ENCODE measurements at places on chromosomes 1 and 21.
A peak's percentile ranks its signal among the peaks of the same experiment; 100 is the strongest.

GRCh38 chr21:41500363-41500762, 7.6 kb downstream of the TMPRSS2 start:
- DNase-seq: no peak

DNA sequence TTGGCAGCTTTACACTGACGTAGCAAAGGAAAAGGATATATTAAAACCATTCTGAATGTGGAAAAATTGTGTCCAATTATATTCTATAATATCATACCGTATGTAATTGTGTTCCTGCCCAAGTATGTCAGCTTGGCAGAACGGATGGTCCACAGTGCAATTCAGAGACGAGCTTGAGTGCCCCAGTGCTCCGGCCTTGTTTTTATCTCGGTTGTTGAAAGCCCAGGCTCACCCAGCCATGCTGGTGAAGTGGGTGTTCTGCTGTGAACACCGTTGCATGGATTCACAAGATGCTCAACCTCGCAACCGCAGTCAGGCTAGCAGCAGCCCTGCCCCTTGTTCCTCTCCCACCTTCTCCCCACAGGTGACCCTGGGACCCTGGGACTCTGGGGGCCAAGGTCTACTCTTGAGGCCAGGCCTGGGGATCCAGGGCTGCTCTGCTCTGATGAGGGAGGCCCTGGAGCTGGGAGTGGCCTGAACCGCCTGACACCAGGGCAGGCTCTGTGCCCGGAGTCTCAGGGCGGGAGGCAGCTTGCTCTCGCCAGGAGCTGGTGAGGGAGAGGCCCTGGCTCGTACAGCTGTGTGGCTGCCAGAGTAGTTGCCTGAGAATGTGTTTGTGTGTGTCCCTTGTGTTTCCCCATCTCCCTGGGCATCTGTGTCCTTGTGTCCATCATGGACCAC, 11.2 kb downstream of the PTPRF start:
- no peak for DNase-seq

DNA sequence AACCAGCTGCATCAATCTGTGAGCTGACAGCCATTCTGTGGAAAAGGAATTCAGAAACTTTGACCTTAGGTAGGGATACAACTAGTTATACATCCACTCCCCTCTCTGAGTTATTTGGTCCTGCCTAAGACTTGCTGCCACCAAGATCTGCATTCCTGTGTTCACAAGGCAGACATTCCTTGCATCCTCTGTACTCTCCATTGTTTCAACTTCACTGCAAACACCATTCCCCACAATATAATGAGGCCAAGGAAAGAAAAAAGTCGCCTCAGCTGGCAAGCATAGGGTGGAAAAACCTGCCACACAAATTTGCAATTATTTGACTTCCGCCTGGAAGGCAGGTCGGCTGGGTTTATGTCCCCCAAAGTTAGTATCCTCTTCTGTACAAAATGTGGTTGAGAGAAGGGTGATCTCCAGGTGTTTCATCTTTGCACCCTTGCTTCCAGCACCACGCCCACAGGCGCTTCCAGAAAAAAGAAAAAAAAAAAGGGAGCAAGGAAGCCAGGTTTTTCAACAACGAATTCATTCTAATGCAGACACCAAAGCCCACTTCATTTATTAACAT, 676 bp upstream of the CTTNBP2NL start:
- no peak for DNase-seq

DNA sequence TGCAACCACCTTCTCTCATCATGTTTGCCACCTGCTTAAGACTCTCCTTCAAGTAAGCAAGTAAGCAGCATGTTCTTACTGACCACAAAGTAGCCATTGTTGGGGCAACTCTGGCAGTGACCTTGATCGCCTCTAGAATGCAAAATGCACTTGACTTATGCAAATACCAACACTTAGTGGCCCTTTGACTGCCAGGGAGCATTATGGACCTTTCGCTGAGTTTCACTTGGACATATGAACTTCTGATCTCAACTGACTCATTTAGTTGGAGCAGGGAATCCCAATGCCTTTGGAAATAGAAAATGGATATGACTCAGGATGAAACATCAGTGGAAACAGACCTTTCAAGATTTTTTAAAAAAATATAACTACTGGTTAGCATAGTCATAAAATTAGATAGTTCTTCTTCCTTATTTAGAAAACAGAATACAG, 6.1 kb upstream of the PLA2G5 start:
- DNase-seq: no peak

DNA sequence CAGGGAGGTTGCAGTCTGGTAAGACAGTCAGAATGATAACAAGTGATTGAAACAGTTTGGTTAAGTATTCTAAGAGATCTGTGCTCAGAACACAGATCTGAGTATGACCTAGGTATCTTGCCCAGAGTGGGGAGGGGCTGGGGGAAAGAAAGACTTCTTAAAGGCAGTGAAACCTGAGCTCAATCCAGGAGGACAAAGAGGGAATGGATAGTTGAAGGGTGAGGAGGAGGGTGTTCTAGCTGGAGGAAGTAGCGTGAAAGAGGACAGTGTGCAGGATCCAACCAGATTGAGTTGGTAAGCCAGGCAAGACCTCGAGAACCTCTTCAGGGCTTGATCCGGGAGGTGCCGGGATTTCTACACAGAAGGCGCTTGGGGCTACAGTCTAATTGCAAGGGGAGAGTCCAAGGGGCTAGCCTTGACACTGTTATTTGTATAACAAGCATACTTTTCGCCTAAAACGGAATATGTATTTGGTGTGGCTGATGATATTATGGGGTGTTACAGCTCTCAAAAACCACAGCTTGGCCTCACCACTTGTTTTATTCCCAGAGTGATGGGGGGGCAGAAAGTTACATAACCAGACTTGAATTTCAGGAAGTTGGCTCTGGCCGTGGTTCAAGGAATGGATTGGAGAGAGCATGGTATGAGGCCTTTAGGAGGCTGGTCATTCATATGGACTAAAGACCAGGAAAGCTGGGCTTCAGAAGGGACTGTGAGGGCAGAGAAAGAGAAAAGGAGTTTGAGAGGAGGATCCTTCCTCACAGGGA, 19.1 kb downstream of the RCSD1 start:
- no peak for DNase-seq

- peak; percentile 25 for DNase-seq
These were observed 490.8 kb upstream of the ADGRL4 start for GRCh38 chr1:79497193-79497773.

DNA sequence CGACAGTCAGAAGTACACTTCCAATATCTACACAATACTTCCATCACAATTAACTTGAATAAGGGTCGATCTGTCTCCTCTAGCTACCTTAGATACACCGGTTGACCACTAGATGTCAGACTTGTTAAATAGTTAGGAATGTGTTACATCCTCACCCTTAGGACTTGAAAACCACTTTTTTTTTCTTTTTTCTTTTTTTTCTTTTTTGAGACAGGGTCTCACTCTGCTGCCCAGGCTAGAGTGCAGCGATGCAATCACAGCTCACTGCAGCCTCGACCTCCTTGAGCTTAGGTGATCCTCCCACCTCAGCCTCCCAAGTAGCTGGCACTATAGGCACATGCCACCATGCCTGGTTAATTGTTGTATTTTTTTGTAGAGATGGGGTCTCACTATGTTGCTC, 120.4 kb upstream of the GREM2 start:
- no peak for DNase-seq

- no peak for DNase-seq
These were observed 12.9 kb upstream of the CLIC4 start for GRCh38 chr1:24732186-24732885.

DNA sequence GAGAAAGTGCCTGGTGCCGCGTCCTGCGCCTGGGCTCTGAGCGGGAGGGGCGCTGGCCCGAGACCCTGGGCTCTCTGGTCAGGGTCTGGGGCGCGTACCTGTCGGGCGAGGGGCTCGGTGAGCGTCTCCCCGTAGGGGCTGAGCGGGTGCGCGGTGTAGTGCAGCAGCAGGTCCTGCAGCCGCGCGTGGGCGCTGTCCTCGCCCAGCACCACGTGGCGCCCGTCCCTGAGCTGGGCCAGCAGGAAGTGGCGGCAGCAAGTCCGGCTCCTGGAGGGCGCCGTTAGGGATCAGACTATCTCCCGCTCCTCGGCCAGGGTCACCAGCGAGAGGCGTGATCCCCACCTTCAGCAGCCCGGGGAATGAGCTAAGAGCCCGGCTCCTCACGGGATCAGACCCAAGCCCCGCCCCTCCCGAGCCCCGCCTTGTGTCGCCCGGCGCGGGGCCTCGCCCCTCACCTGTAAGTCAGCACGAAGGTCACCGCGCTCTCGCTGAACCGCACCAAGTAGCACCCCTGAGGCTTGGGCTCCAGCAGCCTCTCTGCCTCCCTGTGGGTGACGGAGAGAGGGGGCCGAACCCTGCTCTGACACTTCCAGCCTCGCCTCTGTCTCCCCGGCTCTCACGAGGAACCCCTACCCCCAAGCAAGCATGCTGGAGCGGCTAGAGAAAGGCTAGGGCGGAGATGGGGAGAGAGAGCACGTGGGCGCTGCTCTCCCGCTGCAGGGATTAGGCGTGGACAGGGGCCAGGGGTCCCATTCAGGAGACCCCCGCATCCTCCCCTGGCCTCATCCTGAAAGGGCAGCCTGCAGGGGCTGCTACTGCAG, 2.7 kb downstream of the SH2D2A start:
- peak; percentile 41 for DNase-seq

- DNase-seq: no peak
These were observed 124.7 kb upstream of the ZBTB40 start for GRCh38 chr1:22326931-22327330.
